ENCODE measurements at places on chromosomes 11 and 22.

- no peak for DNase-seq
Observed at GRCh38 chr22:30953206-30953605, 15.4 kb downstream of the MORC2 start.

GRCh38 chr11:126341760-126342161, 13.7 kb upstream of the ST3GAL4 start:
- no peak for DNase-seq

DNA sequence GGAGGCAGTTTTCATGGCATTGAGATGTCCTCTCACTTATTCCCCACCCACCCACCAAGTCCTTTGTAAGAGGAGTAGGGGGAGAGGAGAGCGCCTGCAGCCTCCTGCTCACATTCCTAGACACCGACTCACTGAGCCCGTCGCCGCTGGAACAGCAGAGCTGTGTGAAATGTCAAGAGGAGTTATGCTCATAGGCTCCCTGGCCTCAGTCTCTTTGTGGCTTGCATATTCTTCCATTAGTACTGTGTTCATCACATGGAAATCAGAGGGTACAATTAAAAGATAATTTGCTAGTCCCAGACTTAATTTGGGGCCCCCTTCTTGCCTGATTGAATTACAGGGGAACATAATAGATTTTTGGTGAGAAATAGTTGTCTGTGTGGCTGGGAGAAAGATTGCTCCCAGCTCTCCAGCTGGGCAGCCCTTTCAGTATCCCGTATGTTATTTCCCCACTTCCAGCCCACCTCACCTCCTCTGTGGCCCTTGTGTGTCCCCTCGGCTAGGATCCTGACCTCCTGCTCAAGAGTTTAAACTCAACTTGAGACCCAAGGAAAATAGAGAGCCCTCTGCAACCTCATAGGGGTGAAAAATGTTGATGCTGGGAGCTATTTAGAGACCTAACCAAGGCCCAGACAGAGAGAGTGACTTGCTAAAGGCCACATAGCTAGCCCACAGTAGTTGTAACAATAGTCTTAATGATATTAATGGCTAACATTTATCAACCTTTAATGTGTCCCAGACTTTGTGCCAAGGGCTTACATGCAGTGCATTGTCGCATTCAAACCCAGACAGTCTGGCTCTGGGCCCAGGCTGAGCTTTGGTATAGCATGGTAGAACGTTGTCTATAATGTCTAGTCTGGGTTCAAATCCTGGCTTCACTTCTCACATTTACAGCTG, 32.2 kb downstream of the LIMK2 start:
- no peak for DNase-seq

- no peak for DNase-seq
Observed at GRCh38 chr22:30568137-30568805, 6.2 kb downstream of the GAL3ST1 start.

DNA sequence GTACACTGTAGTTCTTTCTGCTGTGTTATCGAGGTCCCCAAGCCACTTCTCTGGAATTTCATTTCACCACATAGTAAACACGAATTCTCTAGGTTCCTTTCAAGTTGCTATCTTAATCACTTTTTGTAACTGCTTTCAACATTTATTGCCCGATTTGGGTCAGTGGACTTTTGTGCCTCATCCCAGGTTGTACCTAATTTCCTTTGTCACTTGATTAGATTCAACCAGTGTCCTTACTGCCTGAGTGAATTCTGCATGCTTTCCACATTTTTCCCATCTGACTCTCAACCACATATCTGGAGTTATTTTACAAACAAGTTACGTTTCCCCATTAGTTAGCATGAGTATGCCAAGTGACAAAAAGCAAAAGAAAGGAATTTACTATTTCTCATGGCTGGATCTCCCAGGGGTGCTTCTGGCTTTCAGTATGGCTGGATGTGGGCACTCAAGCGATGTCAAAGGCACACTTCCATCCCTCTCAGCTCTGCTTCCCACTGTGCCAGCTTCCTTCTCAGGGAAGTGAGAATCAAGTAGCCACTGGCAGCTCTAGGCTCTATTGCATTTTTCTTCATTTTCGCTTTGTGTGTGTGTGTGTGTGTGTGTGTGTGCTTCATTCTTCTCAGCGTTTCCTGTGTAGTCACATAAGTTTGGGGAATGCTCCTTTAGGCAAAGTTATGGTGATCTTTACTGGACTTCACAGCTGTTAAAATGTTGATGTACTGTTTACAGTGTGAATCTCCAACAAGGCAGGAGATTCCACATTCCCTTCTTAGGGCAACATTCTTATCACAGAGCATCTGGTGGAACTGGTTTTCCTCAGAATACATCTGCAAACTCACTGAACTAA, 128.9 kb downstream of the DBX1 start:
- no peak for DNase-seq

DNA sequence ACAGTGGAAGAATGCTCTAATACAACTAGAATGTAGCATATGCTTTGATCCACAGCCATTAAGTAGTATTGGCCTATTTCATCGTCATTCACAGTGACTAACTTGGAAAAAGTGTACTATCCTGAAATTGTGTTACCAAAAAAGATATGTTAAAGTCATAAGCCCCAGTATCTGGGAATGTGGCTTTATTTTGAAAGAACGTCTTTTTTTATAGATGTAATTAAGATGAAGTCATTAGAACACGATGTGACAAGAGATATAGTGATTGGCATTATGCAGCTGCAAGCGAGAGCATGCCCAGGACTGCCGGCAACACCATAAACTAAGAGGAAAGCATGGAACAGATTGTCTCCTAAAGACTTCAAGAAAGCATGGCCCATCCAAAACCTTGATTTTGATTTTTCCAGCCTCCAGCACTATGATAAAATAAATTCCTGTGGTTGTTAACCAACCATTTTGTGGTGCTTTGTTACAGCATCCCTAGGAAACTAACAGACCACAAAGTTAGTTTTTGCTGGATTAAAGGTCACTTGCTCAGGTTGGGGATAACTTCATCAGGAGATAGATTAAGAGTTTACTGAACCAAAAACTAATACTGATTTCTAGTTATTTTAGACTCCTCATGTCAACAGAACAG, 870.6 kb upstream of the LRRC4C start:
- DNase-seq, result no peak

GRCh38 chr11:45876401-45876800, 9.1 kb upstream of the MAPK8IP1 start:
- no peak for DNase-seq

DNA sequence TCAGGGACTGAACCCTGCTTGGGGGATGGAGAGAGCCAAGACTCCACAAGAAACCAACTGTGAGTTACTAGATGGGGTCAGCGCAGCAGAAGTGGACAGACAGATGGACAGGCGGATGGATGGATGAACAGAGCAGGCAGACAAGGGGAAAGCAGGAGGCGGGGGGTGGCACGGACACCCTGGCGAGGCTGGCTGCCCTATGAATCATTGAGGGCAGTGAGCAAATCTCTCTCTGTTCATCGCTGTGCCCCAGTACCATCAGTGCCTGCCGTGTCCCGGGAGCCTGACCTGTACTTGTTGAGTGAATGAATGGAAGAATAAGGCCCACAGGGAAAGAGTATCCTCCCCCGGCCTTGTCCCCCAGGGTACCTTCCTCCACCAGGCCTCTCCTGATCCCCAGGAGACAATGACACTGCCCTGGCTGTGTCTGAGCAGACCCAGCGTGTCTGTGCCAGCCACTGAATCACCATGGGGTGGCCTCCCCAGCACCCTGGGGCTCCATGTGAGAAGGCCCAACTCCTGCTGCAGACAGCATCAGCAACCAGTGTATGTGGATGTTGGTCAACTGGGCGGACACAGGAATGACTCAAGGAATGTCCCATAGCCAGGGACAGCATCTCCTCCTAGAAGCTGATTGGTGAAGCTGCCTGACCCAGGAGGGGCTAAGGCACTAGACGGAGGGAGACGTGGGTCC, 5.1 kb upstream of the KLHL35 start:
- no peak for DNase-seq

DNA sequence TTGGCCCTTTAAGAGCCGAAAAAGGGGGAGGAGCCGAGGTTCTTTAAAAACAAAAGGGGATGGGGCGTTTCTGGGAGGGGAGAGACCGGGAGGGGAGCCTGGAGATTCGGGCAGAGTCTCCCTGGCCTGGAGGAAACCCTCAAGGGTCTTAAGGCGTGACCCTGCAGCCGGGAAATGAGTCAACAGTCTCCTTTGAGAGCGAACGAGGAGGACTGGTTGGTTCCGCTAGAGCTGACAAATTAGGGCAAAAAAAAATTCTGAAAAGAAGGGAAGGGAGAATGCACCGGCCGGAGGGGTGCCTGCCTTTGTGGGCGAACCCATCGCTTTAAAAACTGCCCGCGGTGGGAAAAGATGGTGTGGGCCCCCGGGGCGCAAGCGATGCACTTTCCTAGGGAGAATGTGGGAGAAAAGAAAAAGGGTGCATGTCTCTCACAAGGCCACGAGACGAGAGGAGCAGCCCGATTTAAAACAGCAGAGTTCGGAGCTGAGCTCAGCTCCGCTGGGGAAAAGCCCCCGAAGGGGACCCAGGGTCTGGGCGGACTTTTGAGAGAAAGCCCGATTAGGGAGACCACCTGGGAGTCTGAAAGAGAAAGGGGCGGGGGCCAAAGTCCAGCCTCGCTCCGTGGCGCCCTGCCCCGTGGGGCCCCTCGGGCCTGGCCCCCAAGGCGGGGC, 874 bp downstream of the ZFTA start:
- peak; percentile 66 for DNase-seq

- DNase-seq, result no peak
Observed at GRCh38 chr22:23613193-23613972, 18.7 kb downstream of the DRICH1 start.

- DNase-seq, result no peak
Observed at GRCh38 chr22:16818538-16818937, 6.7 kb downstream of the XKR3 start.

DNA sequence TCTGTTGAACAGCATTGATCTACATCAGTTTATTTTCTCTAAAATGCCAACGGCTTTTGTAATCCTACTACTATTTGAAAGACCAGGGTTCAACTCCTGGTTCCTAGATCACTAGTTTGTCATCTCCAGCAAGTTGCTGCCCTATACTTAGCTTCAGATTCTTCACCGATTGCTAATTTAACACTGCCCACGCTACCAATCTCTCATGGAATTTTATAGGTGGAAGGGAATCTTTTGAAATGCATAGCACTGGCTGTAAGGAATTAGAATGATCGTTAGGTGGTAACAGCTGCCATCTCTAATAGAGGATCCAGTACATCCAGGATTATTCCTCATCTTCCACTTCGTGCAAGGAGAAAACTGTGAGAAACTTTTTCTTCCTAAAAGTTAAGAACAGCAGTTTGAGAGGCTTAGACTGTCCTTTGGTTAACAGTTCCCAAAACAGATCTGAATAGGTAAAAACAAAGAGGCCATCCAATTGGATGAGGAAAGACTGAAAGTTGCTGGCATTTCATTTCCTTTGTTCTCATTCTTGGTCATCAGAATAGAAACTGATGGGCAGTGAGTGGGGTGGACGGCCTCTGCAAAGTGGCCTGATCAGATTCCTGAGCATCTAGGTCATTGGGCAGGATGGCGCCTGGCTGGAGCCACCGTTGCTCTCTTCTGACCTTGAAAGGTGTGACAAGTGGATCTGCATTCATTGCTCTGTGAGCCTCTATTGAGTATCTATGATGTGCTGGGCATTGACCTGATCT, 236.3 kb upstream of the SORL1-AS1 start:
- no peak for DNase-seq

GRCh38 chr11:75347781-75348566, 3.5 kb downstream of the ARRB1 start:
- no peak for DNase-seq

- no peak for DNase-seq
Observed at GRCh38 chr11:5366856-5367255, 15.5 kb downstream of the OR51B6 start.

DNA sequence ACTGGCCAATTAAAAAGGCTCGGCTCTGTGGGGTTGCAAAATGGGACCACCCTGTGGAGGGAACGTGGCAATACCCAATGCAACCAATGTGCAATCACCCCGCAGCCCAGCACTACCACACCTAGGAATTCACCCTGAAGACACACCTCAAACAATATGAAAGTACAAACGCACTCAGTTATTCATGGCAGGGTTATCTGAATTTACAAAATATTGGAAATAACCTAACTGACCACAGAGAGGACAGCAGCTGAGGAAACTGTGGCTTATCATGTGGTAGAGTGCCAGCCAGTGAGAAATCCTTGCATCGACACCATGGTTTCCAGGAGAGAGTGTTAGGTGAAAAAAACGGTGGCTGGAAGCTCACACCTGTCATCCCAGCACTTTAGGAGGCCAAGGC, 18.7 kb downstream of the ALG12 start:
- DNase-seq, result peak; percentile 5

GRCh38 chr11:68601147-68601546, 83.2 kb upstream of the GAL start:
- DNase-seq, result no peak

DNA sequence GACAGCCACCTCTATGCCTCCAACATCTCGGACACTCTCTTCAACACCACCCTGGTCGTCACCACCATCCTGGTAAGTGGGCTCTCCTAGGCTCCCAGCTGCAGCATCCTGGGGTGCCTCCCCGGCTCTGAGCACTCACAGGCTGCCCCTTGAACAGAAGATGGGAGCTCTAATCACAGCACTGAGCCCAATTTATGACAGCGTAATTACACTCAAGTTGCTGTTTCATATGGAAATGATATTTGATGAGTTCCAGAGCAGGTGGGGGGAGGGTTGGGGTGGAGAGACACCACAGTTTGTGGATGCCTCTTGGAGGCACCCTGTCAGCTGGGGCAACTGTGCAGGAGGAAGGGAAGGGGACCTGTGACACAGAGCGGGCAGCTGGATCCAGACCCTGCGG, 125.3 kb upstream of the TBCEL start:
- DNase-seq, result no peak

DNA sequence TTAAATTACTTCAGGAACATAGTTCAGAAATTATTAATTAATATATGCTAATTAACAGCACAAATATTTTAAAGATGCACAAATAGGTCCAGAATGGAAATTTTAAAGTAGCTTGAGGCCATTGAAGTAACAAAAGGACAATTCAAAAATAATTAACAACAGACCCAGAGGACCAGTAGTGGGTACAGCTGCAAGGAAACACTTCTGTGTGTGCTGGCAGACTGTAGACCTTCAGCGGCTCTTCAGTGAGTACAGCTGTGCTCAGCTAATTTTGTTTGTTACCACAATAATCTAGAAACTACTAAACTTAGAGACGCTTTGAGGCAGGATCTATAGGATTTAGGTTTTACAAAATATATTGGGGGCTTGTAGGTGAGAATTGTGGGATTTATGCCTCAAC, 103.8 kb downstream of the GRIA4 start:
- DNase-seq, result no peak

DNA sequence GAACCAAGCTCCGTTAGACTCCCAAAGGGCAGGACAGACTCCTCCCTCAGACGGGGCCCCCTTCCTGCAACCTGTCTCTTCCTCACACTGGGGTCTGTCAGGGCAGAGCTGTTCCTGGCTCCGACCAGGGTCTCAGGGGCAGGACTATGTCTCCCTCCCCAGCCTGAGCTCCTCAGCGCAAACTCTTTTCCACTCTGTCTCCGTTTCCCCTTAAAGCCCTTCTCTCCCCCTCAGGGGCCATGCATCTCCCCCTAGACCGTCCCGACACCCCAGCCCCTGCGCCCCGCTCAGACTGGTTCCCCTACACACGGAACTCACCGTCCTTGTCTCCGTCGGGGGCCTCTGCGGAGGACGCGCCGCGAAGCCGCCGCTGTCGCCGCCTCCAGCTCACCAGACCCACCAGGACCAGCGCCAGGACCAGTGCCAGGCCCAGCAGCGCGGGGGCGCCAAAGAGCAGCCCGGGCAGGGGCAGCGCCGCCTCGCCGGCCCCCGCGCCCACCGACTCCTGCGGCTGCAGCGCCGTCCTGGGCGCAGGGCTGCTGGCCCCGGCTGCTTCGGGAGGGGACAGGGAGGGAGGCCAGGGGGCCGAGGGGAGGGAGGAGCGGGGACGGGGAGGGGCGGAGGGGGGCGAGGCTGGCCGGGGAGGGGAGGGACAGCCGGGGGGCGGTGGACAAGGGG, 684 bp downstream of the TNFRSF13C start:
- DNase-seq, result peak; percentile 73

Measured in suppressor macrophage treated with lipopolysaccharide for 4 hours (primary cell).